Sciatic nerve (tissue), 2 donors: ENCODE measurements at places on chromosomes 7 and 10. TPM values are rescaled to one million over a fixed set of nuclear protein-coding genes. Genes with fewer than 3 reads are reported as not detected.

DNA sequence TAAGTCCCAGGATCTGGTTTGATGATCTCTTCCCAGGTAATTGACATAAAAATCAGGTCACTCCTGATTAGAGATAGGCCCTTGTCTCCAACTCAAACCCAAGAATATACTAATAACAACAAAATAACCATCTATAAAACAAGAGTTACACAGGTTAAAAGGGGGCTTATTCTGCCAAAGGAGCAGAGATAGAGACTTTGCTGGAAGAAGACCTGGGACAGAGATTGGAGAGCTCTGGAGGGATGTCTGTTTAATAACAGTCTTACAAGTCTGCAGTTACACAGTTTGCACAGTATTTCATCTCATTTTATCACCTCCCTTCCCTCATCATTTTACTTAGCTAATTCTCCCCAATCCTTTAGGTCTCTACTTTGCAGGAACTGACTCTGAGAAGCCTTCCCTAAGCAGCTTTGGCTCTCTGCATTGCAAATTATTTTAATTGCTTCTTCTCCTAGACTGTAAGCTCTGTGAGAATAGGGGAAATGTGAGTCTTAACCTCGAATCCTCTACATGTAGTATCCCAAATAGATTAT, 3.7 kb upstream of the ZNF438 start:
- DNase-seq = no peak

DNA sequence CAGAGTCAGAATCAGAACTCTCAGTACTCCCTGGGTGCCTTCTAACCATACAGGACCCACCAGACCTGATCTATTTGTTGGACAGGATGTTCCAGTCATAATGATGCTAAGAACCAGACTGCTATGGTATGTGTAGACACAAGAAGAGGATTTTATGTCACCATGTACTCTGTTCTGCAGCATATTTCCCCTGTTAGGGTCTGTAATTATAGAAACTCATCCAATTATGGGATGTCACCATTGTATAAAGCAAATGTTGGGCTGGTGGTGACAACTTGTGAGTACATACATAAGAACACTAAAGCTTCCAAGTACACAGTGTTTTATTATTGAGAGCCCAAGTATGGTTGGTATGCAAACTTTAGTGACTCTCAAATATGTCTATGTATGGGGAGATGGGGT, 67.1 kb upstream of the AGBL3 start:
- no peak for DNase-seq

DNA sequence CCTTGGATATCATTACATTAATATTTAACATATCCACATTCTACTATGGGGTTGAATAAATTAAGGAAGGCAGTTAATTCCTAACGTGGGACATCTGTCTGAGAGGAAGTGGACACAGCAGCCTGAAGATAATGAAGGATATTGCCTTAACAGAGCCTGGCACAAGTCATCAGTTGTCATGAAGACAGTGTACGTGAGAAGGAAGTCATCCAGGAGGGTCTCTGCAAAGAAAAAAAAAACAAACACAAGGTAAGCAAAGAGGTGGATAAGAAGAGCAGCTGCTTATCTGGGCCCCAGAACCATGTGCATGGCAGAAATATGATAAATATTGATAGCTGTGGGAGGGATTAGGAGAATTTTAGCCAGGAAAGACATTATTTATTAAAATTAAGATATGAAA, 190.0 kb downstream of the RAPGEF5 start:
- DNase-seq = no peak

- DNase-seq = no peak
Observed at GRCh38 chr7:9029681-9030530, 596.5 kb downstream of the NXPH1 start.

DNA sequence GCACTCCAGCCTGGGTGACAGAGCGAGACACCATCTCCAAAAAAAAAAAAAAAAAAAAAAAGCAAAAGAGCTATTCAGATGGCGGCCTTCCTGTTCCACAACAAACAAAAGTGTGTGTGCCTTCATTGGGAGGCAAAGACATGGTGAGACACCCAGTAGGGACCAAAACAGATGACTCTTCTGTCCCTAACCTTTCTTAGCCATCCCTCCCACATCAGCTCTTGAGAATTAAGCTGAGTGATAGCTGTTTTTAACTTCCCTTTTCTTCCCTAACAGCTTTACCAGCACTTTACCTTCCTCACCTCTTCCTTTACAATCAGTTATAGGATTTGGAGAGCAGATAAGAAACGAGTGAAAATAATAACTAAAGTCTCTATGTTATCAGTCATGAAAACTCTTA, 48.2 kb downstream of the ARMH3 start:
- DNase-seq = no peak

DNA sequence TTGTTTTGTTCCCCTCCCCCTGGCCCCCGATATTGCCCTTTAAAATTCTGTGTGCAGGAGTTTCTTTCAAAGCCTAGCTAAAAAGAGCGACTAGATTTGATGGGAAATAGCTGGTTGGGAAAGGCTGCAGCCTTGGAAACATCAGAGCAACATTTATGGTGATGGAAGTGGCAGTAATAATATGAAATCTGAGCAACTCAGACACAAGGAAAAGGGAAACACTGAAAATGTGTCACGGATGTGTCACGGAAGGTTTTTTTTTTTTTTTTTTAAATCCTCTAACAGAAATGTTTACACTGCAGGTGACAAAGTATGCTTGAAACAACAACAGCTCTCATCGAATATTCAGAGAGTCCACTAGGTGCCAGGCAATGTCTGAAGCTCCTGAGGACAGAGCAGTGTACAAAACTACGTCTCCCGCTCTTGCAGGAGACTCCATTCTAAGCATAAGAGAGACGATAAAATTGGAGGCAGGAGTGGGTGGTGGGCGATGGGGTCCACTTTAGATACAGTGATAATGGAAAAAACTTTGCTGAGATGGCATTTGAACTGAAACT, 143.0 kb downstream of the RSU1 start:
- no peak for DNase-seq

DNA sequence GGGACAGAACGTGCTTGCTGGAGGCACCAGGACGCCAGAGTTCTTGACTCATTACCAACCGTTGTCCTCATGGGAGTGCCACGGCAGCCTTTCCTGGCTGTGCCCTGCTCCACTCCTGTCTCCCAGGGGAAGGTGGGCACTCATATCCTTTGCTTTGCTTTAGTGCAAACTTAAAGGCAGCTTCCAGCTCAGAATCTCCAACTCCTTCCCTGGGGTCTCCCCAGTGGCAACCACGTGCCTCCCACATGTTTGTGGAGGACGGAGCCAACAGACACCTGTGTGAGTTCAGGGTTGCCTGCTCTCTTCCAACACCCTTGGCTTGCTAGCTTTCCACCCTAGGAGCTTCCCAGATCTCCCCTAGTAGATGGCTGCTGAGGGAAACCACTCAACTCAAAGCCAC, 52.0 kb upstream of the HMX3 start:
- no peak for DNase-seq

DNA sequence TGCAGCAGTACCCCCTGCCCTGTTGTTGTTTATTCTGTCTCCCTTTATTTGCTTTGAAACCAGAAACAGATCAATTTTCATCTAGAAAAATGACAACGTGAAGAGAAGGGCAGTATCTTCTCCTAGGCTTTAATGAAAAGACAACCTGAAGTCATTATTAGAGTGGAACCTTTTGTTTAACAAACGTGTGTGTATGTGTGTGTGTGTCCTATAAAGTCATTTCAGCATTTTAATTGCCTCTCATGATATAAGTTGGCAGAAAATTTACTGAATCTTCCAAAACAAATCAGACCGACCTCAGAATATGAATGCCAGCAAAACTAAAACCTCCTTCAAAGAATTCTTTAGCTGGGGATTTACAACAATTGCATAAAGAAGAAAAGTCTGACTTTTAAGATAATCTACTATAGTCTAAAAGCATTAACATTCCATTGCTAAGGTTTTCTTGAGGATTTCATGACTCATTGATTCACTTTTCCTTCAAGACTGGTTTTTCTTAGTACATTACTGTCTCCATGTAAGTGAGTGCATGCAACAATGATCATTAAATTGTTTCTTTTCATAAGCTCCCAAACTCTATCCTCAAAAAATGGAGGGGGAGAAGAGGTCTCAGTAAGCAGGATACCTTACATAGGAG, 3.2 kb downstream of the GLI3 start:
- DNase-seq = no peak

DNA sequence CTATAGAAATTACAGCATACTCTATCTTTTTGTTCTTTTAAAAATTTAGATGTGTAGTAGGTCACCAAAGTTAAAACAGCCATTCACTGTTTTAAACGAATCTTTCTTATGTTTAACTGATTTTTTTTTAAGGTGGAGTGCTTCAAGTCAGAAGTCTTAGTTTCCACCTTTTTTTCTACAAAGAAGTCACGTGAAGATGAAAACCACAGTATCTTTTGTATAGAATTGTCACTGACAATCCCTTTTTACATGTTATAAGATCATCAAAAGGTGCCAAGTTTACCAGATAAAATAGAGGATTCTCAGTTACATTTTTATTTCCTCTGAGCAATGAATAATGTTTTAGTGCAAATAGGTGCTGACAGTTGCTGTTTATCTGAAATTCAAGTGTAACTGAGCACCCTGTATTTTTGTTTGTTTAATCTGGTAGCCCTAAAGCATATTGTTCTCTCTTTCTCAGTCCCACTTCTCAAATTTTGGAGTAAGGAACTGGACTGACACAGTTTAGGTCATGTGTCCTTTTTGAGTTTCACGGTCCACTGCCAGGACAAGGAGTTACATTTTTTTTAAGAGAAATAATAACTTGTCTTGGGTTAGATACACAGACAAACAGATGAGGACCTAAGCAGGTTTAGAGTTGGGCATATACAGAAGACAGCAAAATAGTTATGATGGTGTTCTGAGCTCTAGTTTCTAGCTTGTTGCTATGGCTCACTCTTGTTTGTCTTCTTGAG, 233.2 kb upstream of the MBL2 start:
- DNase-seq = no peak

GRCh38 chr10:34670081-34670480, 145.0 kb downstream of the PARD3 start:
- DNase-seq = no peak

- DNase-seq = no peak
Observed at GRCh38 chr10:63390521-63390920, 75.3 kb downstream of the JMJD1C start.

- no peak for DNase-seq
Observed at GRCh38 chr7:127123220-127123619, 129.5 kb downstream of the GRM8 start.

- DNase-seq = no peak
Observed at GRCh38 chr7:123929107-123929506, 4.1 kb downstream of the SPAM1 start.

The AMZ1 gene
- 0.31 TPM for total RNA-seq

The MYL10 gene
- not detected for total RNA-seq

The EIF4EBP2 gene
- total RNA-seq = 57.8 TPM

The OR2A1 gene
- total RNA-seq = 0.22 TPM

The LAMB4 gene
- 0.89 TPM for total RNA-seq

The ADCY1 gene
- total RNA-seq = 5.5 TPM

The NYAP1 gene
- total RNA-seq = 9.1 TPM

The POM121L12 gene
- total RNA-seq = not detected

The HMX2 gene
- total RNA-seq = not detected

The CYP26A1 gene
- total RNA-seq = not detected
